NCI-H526 (cell line): ENCODE measurements at places on chromosomes 1 and 21.
A peak's percentile ranks its signal among the peaks of the same experiment; 100 is the strongest.

- DNase-seq: no peak
Measured at GRCh38 chr1:47317841-47318240, 3.9 kb upstream of the STIL start.

DNA sequence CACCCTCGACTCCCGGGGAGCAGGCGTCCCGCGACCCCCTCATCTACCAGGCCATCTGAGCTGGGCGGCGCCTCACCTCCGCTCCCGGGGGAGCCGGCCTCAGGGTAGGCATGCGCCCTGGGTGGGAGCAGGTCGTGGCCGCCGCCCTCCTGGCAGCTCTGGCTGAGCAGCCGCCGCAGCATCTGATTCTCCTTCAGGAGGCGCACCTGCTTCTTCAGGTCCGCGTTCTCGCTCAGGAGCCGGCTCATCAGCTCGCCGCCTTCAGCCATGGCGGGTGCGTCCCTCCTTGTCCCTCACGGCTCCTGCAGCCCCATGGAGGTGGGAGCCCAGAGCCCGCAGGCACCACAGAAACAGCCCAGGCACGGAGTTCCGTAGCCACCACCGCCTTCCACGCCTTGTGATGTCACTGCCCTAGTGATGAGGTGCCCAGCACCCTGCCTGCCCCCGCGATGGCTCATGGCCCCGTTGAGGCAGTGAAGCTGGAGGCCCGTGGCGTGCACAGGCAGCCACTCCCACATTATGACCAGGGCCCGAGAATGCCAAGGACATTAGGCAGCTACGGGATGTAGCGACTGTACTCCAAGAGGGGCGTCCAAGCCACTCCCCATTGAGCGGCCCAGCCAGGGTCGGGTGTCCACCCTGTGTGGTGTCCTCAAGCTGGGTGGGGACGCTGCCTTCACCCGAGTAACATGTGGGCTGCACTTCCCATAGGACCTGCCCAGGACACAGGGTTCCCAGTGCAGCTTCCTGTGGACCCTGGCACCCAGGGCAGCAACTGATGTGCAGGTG is 1.5 kb downstream of the SPATC1L start:
- DNase-seq: no peak

- DNase-seq: no peak
Measured at GRCh38 chr21:42619166-42619565, 34.3 kb upstream of the PDE9A start.

DNA sequence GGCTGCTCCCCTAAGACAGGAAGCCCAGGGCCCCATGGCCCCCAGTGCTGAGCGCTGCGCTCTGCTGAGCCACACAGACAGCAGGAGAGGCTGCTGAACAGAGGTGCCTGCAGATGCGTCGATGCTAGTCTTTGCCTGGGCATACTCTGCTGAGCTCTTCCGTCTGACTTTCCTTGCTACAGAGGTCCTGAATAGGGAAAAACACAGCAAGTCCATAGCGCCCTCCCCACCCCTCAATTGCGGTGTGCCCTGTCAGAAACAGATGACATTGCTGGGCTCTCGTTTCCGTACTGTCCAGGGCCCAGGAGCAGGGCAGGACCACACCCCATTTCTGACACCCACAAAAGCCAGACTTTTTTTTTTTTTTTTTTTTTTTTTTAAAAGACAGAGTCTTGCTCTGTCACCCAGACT is 252.5 kb downstream of the SDCCAG8 start:
- no peak for DNase-seq

- DNase-seq: peak; percentile 13
Measured at GRCh38 chr1:55155522-55155921, 59.6 kb downstream of the USP24 start.
